ENCODE measurements at places on chromosomes 5 and 9. TPM values are rescaled to one million over a fixed set of nuclear protein-coding genes. Genes with fewer than 3 reads are reported as not detected.

Gene PCDHB4
- total RNA-seq = 0.23 TPM

Gene NMUR2
- not detected for total RNA-seq

Gene FOXD4L4
- 0.08 TPM for total RNA-seq

Gene CRHBP
- 0.82 TPM for total RNA-seq

Gene FGFR4
- total RNA-seq = 0.12 TPM

Gene SPATA31E1
- total RNA-seq = not detected

Gene PTGDS
- total RNA-seq = 33.0 TPM

Gene EPB41L4A
- total RNA-seq = 0.35 TPM

Gene GMCL2
- total RNA-seq = not detected

Gene ZNG1F
- 0.94 TPM for total RNA-seq

Gene SLC45A2
- total RNA-seq = not detected
